SK-N-SH (cell line): ENCODE measurements at places on chromosomes 13 and 19. TPM values are rescaled to one million over a fixed set of nuclear protein-coding genes. Genes with fewer than 3 reads are reported as not detected.

DNA sequence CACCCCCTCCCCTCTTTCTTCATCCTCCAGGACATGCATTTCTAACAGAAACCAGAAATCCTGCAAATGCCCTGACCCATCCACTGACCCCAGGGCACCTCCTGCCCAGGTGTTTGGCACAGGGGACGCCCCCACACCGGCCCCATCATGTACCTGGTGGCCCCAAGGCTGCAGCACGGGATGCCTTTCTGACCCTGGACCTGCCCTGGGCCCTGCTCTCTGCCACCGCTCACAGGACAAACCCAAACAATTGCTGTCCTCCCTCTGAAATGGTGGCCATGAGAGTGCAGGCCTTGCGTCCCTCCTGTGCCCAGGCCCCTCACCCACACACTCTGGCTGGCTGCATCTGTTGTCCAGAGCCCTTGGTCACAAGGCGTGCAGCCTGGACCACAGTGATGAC is 12.1 kb downstream of the SCGB2B2 start:
- no peak overlapping the region for H3K27ac ChIP-seq
- no peak for DNase-seq
- H3K27me3 ChIP-seq, result no peaks in the 10 kb centered on the region

DNA sequence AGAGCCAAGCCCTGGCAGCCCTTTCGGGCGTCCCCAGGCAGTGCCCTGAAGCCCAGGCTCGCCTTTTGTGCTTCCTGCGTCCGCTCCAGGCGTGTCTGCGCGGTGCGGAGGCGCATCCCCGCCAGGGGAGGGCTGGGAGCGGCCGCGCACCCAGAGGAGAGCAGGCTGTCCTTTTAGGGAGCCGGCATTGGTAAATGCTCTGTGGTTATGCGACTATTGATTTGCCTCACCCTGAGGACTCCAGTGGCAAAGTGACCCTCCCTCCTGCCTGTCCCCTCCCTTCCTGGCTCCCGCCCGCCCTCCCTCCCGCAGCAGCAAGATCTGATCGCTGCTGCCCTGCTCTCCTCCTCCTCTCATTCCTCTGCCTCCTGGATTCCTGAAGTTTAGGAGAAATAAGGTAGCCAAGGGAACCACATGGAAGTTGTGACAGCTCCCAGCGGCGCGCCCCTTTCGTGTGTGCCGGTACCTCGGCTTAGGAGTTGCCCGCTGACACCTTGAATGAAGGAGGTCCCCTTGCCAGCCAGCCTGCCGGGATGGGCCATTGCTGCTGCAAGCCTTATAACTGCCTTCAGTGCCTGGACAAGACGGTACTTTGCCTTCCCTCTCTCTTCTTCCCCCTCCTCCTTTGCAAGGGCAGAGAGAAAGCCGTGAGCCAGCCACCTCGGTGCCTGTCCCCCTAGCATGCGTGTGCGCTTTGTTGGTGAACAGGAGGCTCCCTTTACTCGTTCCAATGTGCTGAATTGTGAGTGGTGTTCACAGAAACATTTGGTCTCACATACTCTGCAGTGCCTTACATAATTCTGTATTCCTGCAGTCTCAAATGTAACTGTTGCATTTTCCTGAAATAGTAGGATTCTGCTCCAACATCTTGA is 166.9 kb downstream of the SLC7A1 start:
- H3K27me3 ChIP-seq, result peaks cover 9% of the 10 kb centered on the region; the same call in 1 of the 2 replicates
- H3K36me3 ChIP-seq, result no peaks in the 10 kb centered on the region
- H3K4me3 ChIP-seq, result peak overlapping the region; percentile 51

DNA sequence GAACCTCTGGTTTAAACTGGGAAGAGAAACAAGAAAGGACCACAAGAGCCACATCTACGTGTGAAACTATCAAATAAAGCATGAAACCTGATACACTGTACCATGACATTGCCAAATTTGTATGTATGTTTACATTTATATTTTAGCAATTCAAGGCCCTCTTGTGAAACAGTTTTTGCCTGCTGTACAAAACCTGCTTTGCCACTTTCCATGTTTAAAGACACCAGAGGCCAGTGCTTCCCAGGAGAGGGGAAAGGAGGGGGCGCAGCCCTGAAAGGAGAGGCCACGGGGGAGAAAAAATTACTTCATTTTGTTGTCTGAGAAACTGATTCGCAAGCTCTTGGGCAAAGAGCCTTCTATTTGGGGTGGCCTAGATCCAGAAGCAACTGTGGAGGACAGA is 124.8 kb downstream of the DCLK1 start:
- DNase-seq, result no peak
- no peaks in the 10 kb centered on the region; the same call in 1 of the 2 replicates for H3K4me1 ChIP-seq
- no peak overlapping the region for H3K4me3 ChIP-seq
- no peaks in the 10 kb centered on the region for H3K27me3 ChIP-seq
- no peaks in the 10 kb centered on the region for H3K36me3 ChIP-seq

DNA sequence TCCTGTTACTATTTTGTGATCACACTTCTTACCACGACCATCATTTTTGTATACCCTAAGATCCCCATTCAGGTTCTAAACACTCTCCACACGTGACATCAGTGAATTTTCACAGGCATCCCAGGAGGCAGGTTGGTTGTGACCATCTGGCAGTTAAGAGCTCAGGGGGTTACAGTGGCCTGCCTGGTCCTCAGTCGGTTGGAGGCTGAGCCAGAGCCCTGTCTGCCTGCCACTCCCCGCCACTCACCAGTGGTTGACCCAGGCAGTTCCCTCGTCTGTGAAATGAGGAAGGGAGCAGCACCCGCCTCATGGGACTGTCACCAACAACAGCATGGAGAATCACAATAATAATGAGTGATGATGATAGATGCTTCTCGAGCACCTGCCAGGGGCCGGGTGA is 36.4 kb upstream of the EHD2 start:
- no peaks in the 10 kb centered on the region for H3K4me1 ChIP-seq
- H3K4me3 ChIP-seq, result no peak overlapping the region
- no peaks in the 10 kb centered on the region for H3K27me3 ChIP-seq
- H3K36me3 ChIP-seq, result peaks cover 19% of the 10 kb centered on the region; the same call in 1 of the 2 replicates
- DNase-seq, result no peak
- H3K27ac ChIP-seq, result no peak overlapping the region

DNA sequence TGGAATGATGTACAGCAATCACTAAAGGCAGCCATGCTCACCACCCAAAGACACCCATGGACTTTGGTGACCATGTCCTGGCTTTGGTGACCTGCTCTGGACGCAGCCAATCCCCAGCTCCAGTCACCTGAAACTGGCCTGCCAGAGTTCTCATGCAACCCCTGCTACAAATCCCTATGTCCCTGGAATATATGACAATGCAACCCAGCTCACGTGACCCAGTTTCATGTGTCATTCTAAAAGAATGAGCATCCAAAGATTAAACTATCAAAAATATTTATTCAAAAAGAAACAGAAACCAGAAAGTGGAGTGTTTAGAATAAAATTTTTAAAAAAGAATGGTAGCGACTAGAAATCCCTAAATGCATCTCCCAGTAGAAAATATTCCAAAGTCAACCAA is 203.3 kb upstream of the IRS2 start:
- H3K4me3 ChIP-seq, result no peak overlapping the region
- peak overlapping the region; percentile 28 for H3K27ac ChIP-seq

- peaks cover 6% of the 10 kb centered on the region for H3K36me3 ChIP-seq
- H3K27me3 ChIP-seq, result no peaks in the 10 kb centered on the region
- peaks cover 13% of the 10 kb centered on the region; the same call in 1 of the 2 replicates for H3K4me1 ChIP-seq
- no peak overlapping the region for H3K4me3 ChIP-seq
- no peak for DNase-seq
These were observed 2.9 kb upstream of the PTOV1 start for GRCh38 chr19:49847731-49848696.

SYNGR4 gene
- polyA plus RNA-seq, result 0.08 TPM in 1 of 2 replicates, not detected in the other

GRCh38 chr19:18764591-18765051 is 26.5 kb downstream of the COMP start:
- no peaks in the 10 kb centered on the region for H3K27me3 ChIP-seq
- peaks cover 3% of the 10 kb centered on the region for H3K36me3 ChIP-seq
- peaks cover 33% of the 10 kb centered on the region for H3K4me1 ChIP-seq
- no peak overlapping the region for H3K4me3 ChIP-seq

GRCh38 chr13:79631051-79631659 is 150.2 kb downstream of the NDFIP2 start:
- H3K4me1 ChIP-seq, result no peaks in the 10 kb centered on the region
- H3K27me3 ChIP-seq, result no peaks in the 10 kb centered on the region
- peak overlapping the region; percentile 18 for H3K27ac ChIP-seq
- H3K36me3 ChIP-seq, result no peaks in the 10 kb centered on the region
- H3K4me3 ChIP-seq, result no peak overlapping the region

SERPINE3 gene
- not detected in 2 replicates for polyA plus RNA-seq

CDADC1 gene
- 3.2 and 3.5 TPM in 2 replicates for polyA plus RNA-seq

DNA sequence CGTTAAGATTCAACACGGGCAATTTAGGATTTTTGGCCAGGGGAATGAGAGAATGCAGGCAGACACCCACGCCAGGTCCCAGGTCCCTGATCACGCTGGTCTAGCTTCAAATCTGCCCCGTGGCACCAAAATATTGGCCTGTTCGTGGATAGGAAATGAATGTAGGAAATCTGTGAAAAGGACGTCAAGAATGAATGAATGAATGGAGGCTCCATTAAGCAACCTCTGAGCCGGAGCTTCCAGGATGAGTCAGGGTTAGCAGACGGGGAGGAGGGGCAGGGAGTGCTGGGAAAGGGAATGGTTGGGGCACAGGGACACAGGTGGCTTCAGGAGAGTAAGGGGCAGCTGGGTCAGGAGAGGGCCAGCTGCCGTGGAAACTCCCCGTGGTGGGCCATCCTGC is 4.2 kb downstream of the SULT2B1 start:
- no peak for DNase-seq
- H3K27ac ChIP-seq, result peak overlapping the region; percentile 23; the same call in 1 of the 2 replicates
- H3K4me1 ChIP-seq, result peaks cover 4% of the 10 kb centered on the region; the same call in 1 of the 2 replicates
- H3K4me3 ChIP-seq, result no peak overlapping the region

GRCh38 chr19:38569368-38569983 is 48.3 kb downstream of the MAP4K1 start:
- H3K27ac ChIP-seq, result no peak overlapping the region
- H3K36me3 ChIP-seq, result no peaks in the 10 kb centered on the region
- peaks cover 3% of the 10 kb centered on the region for H3K27me3 ChIP-seq
- DNase-seq, result no peak

DNA sequence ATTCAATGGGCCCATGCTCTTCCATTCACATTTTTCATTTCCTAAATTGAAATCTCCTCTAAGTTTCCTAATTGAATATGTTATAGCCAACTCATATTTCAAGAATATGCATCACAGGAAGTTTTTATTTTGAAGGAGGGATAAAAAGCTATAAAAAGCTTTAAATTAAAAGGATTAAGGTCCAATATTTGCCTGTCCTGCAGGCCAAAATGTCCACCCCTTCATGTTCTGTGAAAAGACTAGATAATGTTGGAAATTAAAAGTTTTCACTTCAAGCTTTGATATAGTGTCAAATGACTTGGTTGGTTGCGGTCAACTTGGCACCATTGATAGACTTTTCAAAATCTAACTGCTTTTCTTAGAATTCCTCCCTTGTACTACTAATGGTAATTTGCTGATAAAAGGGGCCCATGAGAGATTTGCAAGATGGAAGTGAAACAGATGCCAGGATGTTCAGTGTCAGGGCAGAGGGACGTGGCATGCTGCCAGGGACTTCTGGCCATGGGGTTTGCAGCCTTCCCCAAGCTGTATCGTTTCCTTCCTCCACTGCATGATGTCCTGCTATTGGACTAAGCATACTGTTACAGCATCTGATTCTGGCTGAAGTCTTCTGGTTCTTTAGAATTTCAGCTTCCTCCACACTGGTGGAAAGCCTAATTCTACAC is 547.3 kb upstream of the MIR17HG start:
- DNase-seq, result peak; percentile 59
- no peaks in the 10 kb centered on the region for H3K27me3 ChIP-seq
- H3K36me3 ChIP-seq, result no peaks in the 10 kb centered on the region

ERICH4 gene
- not detected in 2 replicates for polyA plus RNA-seq

DNA sequence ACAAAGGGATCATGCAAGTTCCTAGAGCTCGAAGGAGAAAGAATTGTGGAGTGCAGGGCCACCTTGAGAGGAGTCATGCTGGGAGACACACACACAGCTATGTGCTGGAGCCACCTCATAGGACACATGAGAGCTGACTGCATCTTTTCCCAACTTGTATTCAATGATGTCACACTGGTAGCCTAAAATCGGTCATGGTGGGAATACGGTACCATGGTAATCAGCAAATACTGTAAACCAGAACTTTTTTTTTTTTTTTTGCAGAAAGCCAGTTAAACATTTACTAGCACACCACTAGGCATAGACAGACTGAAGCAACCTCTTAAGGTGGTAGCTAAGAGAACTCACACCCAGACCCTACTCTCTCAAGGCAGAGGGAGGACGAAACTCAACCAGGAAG is 47.0 kb upstream of the INTS6 start:
- peaks cover 11% of the 10 kb centered on the region; the same call in 1 of the 2 replicates for H3K4me1 ChIP-seq
- H3K27ac ChIP-seq, result no peak overlapping the region
- H3K36me3 ChIP-seq, result no peaks in the 10 kb centered on the region
- no peak overlapping the region for H3K4me3 ChIP-seq
- no peaks in the 10 kb centered on the region for H3K27me3 ChIP-seq

PSG6 gene
- 0.05 TPM in 1 of 2 replicates, not detected in the other for polyA plus RNA-seq

GRCh38 chr19:17795495-17795856 is 538 bp downstream of the B3GNT3 start:
- H3K4me1 ChIP-seq, result peaks cover 5% of the 10 kb centered on the region; the same call in 1 of the 2 replicates
- no peak for DNase-seq
- H3K27ac ChIP-seq, result no peak overlapping the region
- H3K36me3 ChIP-seq, result no peaks in the 10 kb centered on the region

GRCh38 chr13:23456437-23457210 is 23.1 kb upstream of the SACS start:
- no peaks in the 10 kb centered on the region for H3K27me3 ChIP-seq
- no peak overlapping the region for H3K4me3 ChIP-seq
- H3K4me1 ChIP-seq, result no peaks in the 10 kb centered on the region
- no peak for DNase-seq

- no peaks in the 10 kb centered on the region; the same call in 1 of the 2 replicates for H3K4me1 ChIP-seq
- H3K36me3 ChIP-seq, result peaks cover 41% of the 10 kb centered on the region; the same call in 1 of the 2 replicates
- H3K4me3 ChIP-seq, result no peak overlapping the region
- no peak overlapping the region for H3K27ac ChIP-seq
- no peak for DNase-seq
These were observed 4.7 kb upstream of the CD79A start for GRCh38 chr19:41872384-41872774.

FXYD3 gene
- polyA plus RNA-seq, result not detected in 2 replicates

DNA sequence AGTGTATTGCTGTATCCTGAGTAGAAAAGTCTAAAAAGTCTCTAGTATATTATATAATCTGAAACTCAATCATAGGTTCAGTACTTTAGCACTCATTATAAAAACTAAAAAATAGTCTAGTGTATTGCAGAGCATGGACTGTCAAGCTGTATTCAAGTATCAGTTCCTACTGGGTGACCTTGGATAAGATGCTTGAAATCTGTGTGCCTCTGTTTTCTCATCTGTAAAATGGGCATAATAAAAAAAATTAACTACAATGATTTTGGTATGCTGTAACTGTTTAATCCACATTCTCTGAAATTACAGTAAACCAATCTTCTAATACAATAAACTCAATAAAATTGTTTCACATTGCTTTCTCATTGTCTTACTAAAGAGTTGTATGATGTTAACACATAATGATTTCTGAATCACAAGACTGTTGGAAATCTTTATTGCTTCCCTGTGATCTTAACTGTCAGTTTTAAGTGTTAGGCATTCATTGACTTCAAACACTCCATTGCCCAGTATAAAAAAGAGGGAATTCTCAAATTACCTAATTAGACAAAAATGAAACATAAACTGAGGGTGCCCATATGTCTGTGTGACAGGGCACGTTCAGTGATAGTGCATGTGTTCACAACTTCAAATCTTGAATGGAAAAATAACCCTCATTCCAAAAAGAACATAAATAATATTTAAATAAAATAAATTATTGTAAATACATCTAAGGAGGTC is 2.2 kb downstream of the STARD13 start:
- no peak for DNase-seq
- H3K27ac ChIP-seq, result no peak overlapping the region
- H3K4me1 ChIP-seq, result peaks cover 41% of the 10 kb centered on the region
- H3K27me3 ChIP-seq, result no peaks in the 10 kb centered on the region
